ENCODE measurements at places on chromosomes 7 and 10.

DNA sequence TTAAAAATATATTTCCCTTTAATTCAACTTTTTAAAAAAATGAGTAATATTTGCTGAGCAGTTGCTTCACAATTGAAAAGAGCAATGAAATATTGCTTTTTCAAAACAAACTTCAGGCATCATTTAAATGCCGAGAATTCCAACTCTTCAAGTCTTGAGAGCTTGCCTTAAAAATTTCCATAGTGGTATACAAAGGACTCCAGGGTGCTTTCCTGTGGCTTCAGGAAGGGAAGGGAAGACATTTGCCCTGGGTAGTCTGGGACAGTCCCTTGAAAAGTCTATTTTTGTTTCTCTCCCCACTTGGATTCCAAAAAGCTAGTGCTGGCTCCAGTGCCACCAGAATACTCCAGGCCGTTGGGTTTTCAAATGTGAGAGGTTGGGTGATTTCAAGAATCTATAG, 71.7 kb downstream of the HYCC1 start:
- no peak for DNase-seq

- no peak for DNase-seq
Observed at GRCh38 chr10:102422545-102423129, 2.0 kb downstream of the FBXL15 start.

DNA sequence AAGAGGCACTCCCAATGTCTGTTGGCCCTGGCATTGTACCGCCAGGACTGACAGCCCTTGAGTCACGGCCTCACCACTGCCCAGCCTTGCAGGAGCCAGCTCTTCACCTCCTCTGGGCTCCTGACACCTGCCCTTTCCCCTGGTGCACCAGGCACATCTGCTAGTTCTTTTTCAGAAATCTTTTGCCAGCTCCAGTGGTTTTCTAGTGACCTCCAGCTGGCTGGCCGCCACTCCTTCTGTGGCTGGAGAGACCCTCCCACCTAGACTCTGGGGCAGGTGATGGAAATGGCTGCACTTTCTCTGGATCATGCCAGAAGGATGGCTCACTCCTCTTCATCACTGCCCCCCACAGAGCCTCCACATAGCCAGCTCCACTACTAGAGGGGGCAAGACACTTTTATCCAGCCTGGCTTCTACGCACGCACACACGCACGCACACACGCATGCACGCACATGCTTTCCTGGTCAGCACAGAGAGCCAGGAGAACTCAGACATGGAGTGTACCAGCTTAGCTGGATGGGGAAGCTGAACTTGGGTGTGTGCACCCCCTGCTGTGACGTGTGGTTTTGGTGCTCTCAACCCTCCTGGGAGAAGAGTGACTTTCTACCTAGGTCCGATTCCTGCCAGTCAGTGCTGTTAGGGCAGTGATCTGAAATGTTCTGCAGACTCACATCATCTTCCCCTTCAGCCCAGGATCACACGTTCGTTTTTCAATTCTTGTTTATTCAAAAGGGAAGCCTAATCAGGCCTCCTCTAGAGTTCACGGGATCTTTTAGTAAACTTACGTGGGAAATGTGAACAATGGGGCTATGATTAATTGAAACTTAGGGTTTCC, 222.0 kb downstream of the PRPF18 start:
- DNase-seq = no peak

- DNase-seq = peak; percentile 64
Observed at GRCh38 chr10:72088889-72089575, 681 bp upstream of the SPOCK2 start.

DNA sequence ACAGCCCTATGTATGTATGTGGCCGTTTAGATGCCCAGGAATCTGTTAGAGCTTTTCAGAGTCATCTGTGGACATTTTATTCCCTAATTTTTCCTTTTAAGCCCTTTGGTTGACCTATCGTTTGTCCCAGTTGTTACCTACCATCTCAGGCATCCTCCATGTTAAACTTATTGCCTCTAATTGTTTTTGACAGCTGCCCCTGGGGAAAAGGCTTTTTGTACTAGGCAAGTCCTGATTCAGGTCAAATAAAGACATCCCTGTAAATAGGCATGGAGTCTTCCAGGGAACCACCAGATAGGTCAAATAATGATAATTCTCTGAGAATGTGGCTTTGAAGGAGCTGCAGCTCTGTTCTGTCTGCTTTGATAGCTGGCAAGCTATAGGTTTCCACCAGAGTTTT, 87.7 kb upstream of the CYP26C1 start:
- no peak for DNase-seq

GRCh38 chr7:3795141-3795540, 494.1 kb downstream of the SDK1 start:
- no peak for DNase-seq

GRCh38 chr7:22990588-22990949, 23.4 kb downstream of the HYCC1 start:
- no peak for DNase-seq

GRCh38 chr10:44333511-44333910, 51.4 kb downstream of the CXCL12 start:
- no peak for DNase-seq

DNA sequence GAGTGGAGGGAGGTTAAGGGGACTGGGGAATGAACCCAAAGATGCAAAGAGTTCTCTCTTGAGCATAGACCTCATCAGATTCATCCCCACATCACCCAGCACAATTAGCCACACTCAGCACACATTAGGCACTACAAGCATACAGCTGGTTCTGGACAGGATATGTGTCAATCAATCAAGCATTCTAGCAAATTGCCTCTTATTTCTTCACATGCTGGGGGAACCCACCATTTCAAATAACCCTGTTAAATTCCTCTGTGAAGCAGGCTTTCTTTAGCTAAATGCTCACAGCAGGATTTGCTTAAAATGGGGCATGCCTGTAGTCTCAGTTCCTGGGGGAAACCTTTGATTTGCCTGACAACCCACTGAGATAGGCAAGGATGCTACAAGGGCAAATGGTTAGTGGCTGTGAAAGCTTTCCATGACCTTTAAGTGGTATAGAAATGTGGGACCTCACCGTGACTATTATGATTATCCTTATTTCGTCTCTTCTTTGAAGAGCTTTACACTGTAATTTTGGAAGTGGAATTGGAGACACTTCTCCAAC, 193.4 kb upstream of the ZMIZ1 start:
- DNase-seq = no peak

DNA sequence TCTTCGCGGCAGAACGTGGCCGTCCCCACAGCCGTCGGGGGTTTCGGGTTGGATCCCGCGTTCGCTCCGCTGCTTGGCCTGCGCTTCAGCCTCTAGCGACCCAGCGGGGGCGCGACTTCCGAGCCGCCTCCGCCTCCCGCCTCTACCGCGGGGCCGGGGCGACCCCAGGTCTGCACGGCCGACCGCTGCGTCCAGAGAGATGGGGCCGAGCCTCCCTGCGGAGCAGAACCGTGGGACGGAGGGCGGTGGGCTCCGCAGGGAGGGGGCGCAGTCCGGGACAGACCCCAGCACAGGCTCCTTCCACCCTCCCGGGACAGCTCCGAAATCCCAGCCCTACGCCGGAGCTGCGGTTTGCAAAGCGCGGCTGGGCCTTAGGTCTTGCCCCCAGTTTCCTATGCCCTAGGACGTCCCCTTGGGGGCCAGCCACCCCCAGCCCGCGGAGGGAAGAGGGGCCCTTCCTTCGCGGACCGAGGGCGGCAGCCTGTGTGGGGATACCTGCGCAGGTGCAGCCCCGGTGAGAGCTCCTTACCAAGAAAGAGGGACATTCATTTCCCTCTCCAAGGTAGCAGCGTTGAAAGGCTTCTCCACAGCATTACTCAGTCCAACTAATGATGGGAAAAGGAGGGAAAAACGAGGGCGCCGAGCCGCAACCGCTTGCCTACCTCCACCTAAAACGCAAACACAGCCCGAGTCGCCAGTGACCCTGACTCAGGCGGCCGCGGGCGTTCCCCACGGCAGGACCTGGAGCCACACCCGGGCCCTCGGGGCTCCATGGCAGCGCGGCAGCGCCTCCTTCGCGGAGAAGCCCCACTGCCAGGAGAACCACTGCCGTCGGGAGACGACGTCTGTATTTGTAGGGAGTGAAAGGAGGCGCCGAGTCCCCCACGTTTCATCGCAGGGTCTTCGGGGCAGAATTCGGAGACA, 115.7 kb downstream of the BMS1 start:
- no peak for DNase-seq

DNA sequence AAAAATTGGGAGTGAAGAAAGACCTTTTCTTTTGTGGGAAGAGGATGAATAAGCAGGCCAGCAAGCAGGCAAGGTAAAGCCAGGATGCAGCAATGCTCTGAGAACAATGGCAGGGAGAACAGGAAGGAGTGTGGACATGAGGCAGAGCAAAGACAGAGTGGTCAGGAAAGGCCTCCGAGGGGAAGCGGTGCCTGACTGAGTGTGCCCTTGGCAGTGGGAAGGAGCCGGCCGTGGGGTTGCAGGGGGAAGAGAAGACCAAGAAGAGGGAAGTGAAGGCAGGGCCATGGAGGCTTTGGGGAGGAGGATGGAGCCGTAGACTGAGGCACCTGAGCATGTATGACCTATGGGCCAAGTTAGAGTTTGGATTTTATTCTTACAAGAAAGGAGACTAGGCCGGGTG, 21.9 kb upstream of the ZNF212 start:
- no peak for DNase-seq

DNA sequence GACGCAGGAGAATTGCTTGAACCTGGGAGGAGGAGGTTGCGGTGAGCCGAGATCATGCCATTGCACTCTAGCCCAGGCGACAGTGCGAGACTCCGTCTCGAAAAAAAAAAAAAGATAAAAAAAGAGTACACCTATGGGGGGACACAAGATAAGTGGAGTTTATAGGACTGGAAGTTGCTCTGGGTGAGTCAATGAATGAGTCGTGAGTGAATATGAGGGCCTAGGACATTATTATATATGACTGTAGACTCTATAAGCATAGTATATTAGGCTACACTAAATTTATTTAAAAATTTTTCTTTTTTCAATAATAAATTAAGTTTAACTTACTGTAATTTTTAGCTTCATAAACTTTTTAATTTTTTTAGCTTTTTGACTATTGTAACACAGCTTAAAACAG, 19.4 kb upstream of the SGCE start:
- DNase-seq = no peak

GRCh38 chr7:148815612-148816011, 68.5 kb downstream of the EZH2 start:
- no peak for DNase-seq

DNA sequence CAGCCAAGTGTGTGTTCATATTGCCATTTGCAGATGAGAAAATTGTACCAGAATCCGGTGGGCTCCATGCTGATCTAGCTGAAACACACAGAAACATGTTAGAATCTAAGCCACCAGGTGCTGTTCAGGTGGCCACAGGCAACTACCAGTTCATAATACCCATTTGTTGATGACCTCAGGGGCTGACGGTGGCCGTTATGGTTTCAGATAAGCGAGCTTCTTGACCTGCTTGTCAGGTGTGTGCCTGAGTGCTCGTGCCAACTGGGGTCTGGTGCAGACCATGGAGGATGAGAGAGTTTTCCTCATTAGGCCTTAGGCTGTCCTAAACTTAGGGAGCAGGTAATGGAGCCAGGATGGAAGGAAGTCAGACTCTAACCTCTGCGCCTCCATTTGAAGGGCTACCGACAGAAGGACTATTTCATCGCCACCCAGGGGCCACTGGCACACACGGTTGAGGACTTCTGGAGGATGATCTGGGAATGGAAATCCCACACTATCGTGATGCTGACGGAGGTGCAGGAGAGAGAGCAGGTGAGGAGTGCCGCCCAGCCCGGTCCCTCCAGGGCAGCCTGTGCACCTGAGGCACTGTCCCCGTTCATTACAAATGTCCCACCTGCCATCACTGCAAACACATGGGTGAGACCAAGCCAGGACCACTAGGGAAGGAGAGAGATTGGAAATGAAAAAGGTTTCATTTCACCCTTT, 53.1 kb downstream of the MKI67 start:
- no peak for DNase-seq

DNA sequence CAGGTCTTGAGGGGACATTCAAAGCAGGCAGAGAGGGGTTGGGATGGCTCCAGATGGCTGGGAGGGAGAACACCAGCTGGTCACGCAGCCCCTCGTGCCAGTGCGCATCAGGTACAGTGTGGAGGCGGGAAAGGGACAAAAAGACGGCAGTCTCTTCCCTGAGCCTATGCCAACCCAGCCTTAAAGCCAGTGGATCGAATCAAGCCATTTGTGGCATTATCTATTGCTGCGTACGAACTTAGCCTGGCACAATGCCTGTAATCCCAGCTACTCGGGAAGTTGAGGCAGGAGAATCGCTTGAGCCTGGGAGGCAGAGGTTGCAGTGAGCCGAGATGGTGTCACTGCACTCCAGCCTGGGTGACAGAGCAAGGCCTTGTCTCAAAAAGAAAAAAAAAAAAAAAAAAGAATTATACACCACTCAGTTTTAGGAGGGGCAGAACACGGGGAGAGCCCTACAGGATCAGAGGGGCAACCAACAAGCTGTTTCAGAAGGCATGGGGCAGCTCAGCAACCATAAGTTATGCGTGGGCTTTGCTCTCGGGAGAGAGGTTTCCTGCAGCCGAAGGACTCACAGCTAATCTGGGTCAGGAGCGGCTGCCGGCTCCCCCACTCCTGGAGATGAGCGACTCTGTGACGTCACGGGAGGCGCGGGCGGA, 356 bp upstream of the NDUFB2 start:
- DNase-seq = peak; percentile 97

DNA sequence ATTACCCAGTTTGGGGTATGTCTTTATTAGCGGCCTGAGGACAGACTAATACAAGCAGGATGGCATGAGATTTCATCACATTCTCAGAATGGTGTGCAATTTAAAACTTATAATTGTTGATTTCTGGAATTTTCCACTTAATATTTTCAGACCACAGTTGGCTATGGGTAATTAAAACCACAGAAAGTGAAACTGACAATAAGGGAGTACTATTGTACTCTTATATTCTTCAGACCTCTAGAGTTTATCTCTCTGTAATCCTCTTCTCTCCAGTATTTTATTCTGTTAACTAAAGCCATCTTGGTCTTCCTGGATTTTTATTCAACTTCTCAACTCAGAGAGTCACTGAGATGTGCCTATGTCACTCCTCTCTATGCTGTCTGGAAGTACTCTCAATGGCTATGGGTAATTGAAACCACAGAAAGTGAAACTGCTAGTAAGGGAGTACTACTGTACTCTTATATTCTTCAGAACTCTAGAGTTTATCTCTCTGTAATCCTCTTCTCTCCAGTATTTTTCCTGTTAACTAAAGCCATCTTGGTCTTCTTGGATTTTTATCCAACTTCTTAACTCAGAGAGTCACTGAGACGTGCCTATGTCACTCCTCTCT, 118.3 kb downstream of the PPP1R17 start:
- DNase-seq = no peak

DNA sequence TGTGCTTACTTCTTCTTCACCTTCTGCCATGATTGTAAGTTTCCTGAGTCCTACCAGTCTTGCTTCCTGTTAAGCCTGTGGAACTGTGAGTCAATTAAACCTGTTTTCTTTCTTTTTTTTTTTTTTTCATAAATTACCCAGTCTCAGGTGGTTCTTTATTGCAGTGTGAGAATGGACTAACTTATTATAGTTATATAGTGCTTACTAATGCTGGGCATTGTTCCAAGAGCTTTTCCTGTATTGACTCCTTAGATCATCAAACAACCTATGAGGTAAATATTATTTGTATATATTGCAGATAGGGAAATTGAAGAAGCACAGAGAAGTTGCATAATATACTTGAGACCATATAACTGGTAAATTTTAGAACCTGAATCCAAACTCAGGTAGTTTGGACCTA, 98.1 kb downstream of the MBL2 start:
- DNase-seq = no peak

- DNase-seq = no peak
Observed at GRCh38 chr10:107834706-107835105, 670.2 kb upstream of the SORCS1 start.

- DNase-seq = no peak
Observed at GRCh38 chr10:49173853-49174252, 14.3 kb downstream of the TMEM273 start.
